ENCODE measurements at places on chromosomes 3 and 15. TPM values are rescaled to one million over a fixed set of nuclear protein-coding genes. Genes with fewer than 3 reads are reported as not detected.

DNA sequence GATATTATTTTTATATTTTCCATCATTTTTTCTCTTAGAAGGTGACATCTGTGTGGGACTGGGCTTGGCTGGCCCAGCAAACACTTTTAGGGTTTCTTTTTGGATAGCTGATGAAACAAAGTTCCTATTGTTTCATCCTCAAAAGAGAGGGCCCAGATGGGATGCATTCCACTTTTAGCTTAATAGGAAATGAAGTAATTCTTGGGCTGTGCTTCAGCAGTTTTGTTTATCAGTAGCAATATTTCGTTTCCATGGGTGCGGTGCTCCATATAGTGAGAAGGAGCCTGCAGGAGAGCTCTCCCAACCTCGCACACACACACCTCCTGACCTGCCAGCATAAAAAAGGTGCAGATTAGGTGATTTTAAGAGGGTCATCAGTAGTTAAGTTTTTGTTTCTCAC is 147.5 kb downstream of the AKAP13 start:
- no peak for DNase-seq

DNA sequence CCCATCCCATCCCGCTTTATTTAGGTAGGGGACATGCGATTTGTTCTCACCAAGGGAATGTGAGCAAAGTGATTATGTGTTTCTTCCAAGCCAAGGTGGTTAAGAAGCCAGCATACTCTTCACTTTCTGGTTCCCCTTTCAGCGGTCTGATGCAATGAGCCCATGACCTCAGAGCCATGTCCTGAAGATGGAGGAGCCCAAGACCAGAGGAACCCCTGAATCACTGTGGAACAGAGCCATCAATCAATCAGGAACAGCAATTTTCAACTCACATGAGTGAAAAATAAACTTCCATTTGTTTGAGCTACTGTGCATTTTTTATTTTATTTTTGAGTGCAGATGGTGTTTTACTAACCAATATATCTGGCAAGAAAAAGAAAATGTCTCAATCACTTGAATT is 10.8 kb downstream of the THRB start:
- DNase-seq = no peak

GRCh38 chr3:140399871-140400270 is 278.0 kb upstream of the TRIM42 start:
- no peak for DNase-seq

DNA sequence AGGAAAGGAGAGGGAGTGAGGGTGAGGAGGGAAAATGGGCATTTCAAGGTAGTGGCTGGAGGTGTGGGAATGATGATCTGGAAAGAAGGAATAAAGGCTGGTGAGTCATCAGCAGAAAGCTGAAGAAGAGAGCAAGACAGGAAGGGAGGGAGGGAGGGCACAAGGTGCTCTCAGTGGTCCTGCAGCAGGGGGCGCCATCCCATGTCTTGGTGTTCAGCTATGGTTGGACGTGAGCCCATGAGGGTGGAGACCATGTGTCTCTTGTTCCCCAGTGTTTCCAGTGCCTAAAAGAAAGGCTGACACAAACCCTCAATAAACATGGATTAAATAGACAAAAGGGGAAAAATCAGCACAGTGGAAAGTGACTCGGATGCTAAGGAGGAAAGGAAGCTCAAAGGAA is 228.5 kb downstream of the NTRK3 start:
- DNase-seq = no peak

PRR23E gene
- polyA plus RNA-seq = not detected

DNA sequence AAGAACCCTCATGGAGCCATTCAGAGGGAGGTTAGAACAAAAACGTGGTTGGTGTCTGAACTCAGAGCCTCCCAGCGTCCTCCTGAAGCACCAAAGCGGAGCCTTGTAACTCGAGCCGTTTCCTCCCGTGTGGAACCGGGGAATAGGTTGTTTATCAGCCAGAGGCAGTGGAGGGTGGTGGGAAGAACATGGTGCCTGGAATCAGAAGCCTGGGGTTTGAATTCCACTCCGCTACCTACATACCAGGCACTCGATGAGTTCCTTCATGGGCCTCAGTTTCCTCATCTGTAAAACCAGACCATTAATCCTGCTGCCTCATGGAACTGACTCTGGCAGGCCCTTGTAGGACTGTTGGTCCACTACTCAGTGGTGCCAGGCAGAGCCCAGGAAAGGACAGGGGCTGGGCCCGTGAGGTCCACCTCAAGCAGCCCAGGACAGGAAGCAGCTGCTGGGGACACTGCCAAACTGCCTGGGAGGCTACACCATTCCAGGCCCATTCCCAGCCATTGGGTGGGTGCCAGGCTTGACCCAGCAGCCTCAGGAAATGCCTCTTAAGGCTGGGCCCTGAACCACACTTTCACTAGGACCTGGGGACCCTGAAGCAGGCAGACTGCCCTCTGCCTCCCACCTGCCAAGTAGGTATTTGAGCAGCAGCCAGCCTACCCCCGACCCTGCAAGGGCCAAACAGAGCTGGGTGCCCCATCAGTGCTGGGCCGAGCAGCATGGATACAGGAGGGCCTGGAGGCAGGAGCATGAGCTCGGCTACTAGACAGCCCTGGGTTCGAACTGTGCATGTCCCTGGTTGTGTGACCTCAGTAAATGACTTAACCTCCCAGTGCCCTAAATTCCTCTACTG is 33.4 kb downstream of the PRKCD start:
- no peak for DNase-seq

UQCC5 gene
- 28.0 TPM for polyA plus RNA-seq

LPP gene
- polyA plus RNA-seq = 16.0 TPM

DNA sequence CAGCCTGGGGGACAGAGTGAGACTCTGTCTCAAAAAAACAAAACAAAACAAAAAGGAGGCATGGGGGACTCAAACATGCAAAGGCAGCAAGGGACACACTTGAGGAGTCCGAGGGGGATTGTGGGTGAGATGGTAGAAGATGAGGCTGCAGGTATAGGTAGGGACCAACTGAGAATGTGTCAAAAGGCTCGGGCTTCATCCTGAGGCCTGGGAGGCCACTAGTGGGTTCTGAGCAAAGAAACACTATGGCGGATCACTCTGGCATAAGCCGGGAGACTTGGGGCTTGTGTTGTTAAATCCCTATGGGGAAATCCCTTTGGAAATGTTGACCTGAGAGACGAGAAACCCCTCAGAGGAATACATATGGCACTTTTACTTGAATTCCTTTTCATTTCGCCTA is 21.2 kb downstream of the ZNF710 start:
- no peak for DNase-seq

SPTBN5 gene
- polyA plus RNA-seq = 1.1 TPM

OR5H14 gene
- polyA plus RNA-seq = not detected

- no peak for DNase-seq
Observed at GRCh38 chr3:193960487-193961274, 175.3 kb upstream of the HES1 start.

EIF5A2 gene
- polyA plus RNA-seq = 19.2 TPM

DNA sequence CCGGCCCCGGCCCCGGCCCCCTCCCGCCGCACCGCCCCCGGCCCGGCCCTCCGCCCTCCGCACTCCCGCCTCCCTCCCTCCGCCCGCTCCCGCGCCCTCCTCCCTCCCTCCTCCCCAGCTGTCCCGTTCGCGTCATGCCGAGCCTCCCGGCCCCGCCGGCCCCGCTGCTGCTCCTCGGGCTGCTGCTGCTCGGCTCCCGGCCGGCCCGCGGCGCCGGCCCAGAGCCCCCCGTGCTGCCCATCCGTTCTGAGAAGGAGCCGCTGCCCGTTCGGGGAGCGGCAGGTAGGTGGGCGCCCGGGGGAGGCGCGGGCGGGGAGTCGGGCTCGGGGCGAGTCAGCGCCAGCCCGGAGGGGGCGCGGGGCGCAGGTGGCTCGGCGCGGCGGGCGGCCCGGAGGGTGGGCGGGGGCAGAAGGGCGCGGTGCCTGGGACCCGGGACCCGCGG is 352 bp downstream of the CHRD start:
- DNase-seq = no peak

- no peak for DNase-seq
Observed at GRCh38 chr15:67134067-67134838, 68.9 kb downstream of the SMAD3 start.

OR5K2 gene
- not detected for polyA plus RNA-seq

CADPS gene
- polyA plus RNA-seq = not detected

DNA sequence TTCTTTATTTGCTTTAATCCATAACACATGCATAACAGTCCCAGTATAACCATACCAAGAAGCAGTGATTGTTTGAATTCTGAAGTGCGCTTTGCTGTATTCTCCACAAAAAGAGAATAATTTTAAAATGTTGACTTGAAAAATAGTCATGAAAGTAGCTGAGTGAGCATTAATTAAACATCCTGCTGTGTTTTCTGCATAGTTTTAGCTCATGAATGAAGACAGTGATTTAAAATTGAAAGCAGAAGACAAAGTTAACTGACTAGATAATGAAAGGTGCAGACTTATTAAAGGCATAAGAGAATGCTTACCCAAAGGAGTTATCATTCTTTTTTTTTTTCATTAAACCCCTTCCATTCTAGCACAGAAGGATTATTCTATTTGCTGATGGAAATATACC is 143.5 kb downstream of the GABRG3 start:
- no peak for DNase-seq

DNA sequence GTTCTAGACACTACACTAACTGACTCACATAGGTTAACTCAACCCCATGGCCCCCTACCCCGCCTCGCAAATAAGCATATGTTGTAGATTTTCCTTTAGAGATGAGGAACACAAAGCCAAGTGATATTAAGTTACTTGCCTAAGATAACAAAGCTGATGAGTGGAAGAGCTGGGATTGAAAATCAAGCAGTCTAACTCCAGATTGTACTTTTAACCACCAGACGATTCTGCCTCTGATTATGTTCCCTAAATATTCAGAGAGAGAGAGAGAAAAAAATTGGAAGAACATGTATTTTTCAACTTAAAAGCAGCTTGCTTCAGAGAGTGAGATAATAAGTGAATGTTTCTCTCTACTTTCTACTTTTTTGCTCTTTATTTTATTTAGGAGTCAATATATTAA is 66.9 kb upstream of the THBS1 start:
- no peak for DNase-seq

GOLGA8G gene
- polyA plus RNA-seq = not detected

ANO10 gene
- 37.0 TPM for polyA plus RNA-seq

GRCh38 chr3:142857056-142857455 is 31.8 kb downstream of the PCOLCE2 start:
- no peak for DNase-seq

DNA sequence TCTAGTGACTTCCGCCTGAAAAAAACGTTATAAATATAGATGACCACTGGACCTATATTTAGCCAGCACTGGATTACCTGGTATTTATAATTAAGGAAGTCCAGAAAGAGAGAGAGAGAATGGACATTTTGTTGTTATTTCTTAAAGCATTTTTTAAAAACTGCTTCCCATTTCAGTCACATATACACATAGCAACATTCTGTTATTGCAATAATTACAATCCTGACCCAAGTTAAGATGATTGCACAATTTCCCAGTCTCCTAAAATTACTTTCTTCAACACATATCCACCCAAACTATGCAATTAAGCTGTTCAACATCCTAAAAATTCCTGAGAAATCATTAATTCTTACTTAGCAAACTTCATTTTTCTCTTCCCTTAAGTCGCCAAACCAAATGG is 37.7 kb downstream of the PCSK6 start:
- no peak for DNase-seq

- DNase-seq = no peak
Observed at GRCh38 chr3:56291953-56292352, 176.3 kb downstream of the ERC2 start.

DNA sequence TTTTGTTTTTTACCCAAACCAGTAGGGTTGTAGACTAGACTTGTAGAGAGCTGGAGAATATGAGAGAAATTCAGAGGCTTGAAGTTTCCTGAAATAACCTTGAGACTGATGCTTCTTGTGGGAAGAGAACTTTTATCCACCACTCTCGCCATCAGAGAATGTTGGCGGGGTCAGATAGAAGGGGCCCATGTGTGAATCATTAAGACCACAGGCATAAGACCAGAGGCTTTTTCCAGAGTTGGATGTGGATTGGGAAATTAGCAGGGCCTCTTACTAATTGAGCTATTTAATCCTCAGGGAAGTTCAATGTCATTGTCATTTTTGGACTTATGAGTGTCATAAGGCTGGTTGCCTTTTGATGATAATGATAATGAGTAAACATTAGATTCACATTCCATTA is 246.9 kb upstream of the THRB start:
- DNase-seq = no peak

DNAJA4 gene
- 5.7 TPM for polyA plus RNA-seq

NR2E3 gene
- 0.18 TPM for polyA plus RNA-seq

LSAMP gene
- 0.12 TPM for polyA plus RNA-seq

DNA sequence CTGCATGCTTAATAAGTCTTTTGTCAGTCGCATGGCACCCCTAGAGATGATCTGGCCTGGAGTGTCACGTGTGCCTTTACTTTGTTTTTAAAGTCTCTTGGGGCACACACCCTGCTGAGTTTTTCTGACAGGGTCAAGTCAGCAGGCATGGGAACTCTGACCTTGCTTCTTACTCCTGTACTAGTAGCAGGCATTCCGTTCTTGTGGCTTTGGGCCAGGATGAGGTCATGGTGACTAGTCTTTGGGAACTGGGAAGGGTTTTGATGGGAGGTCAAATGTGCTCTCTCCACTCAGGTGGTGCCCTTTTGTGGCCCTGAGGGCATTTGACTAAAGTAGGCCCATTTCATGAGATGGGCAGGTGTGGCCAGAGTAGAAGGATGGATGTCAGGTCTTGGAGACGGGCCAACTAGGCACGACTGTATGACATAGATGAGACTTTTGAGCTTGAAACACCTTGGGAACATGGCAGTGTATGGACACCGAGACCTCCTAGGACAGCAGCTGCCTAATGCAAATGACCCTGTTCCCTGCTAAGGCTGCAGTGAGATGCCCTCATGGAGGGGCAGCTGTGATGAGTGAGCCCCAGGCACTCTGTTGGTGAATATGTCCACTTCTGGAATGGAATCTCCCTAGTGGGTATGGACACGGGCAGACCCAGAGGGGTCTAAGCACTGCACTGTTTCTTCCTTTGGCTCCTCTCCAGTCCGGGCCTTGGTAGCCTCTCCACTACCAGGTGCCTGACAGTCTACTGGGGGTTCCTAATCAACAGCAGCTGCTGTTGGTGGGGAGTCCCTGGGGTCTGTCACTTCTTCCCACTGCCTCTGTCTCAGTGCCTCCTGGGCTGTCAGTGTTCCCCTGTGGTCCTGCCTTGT is 16.4 kb downstream of the SRPRB start:
- DNase-seq = peak; percentile 73

ISLR2 gene
- not detected for polyA plus RNA-seq

DNA sequence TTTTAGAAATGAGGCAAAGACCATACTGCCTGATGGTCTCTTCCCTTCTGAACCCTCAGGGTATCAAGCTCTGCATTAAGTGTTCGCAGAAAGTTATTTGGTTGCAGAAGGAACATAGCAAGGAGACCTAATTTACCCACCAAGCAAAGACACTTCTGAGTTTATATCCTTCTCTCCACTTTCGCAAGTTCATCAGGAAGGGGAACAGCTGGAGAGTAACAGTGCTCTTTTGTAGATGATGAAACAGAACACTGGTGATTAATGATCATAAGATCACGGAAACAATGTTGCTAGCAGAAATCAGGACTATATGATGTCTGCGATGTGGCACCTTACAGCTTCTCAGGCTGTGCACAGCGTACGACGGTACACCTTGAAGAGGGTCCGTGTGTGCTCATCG is 62.1 kb downstream of the NCEH1 start:
- no peak for DNase-seq

Data from keratinocyte (primary cell).